ENCODE measurements at places on chromosomes 5 and 9.

DNA sequence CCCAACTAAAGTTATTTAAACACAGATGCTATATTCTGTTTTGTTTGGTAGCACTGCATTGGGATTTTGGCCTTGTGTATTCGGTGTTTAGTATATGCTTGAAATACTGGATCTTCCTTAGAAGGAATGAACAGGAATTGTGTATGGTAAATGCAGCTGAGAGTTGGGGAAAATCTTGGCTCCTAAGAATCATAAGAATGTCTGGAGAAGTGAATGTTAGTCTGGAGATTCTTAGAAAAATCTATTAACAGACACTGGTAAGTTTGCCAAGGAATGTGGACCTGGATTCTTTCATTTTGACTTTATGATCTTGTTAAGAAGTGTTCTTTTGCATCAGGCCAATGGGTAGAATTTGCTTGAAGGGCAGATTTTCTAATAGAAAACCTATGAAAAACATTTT, 38.9 kb downstream of the SNX30 start:
- DNase-seq, result no peak

- DNase-seq, result no peak
These were observed 494.1 kb downstream of the TLE1 start for GRCh38 chr9:81195206-81195605.

- no peak for DNase-seq
These were observed 34.1 kb upstream of the NANS start for GRCh38 chr9:98022447-98022846.

DNA sequence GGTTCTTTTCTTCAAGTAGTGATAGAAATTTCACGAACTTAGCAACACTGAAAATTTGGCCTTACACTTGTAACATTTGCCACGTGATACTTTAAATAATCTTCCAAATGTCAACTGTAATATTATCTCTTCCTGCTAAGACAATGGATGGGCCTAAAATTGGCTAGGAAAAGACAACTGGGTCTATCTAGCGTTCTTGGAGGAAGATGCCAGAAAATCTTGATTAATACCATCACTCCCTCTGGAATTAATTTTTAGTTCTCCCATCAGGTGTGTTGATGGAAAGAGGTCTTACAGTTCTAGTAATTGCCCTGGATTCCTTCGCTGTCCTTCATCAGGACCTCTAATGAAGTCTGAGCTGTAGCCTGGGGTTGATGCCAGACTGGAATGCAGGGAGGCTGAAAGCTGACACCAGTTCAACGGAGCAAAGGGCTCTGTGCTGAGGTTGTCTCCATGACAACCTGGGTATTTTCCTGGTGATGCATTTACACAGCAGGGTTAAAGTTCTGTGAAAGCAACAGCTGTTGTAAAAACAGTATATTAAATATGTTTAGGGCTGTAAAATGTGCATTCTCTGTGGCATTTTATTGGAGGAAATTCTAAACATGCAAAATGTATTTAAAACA, 92.3 kb downstream of the GAS1 start:
- no peak for DNase-seq

DNA sequence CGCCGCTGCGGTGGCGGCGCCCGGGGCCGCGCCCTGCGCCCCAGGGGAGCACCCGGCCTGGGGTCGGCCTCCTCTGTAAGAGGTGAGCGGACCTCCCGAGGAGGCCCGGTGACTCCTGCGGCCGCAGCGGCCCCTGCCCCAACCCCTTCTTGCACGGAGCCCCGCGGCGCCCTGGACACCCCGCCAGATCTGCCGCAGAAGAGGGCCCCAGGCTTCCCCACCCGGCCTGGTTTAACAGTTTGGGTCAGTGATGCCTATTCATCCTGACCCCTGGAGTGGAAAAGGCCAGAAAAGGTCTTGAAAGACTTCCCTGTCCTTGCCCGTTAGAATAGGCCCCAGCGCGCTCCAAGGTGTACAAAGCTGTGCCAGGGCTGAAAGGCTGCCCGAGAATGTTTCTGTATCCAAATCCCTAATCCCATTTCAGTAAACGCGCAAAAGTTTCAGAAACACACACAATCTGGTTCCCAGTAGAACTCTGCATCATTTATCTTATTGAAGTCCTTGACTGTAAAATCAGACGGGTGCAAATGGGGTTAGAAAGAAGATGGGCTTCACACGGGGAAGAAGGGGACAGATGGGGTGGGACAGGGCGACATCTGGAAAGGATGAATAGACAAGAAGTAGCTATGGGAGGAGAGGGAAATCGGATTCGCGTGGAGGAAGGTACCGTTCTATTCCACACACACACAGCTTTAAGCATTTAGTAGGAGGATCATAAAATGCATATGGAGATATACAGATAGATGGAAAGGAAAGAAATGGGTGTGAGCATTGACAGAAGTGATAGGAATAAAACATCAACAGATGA, 1.1 kb upstream of the SSBP2 start:
- DNase-seq, result no peak

DNA sequence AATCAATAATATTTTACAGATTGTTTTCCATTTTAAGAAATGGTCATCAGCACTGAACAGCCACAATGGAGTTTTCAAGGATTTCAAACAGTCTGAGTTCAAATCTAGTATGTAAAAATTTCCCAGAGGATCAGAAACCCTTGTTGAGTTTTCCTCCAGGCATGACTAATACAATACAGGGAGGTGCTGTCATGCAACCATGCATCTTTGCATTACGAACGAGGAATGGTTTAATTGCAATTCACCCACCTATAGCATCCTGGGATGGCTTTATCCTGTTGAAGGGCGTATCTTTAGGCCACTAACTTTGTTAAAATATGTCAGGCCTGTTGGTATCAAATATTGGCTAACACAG, 196.4 kb downstream of the EFNA5 start:
- DNase-seq, result no peak

DNA sequence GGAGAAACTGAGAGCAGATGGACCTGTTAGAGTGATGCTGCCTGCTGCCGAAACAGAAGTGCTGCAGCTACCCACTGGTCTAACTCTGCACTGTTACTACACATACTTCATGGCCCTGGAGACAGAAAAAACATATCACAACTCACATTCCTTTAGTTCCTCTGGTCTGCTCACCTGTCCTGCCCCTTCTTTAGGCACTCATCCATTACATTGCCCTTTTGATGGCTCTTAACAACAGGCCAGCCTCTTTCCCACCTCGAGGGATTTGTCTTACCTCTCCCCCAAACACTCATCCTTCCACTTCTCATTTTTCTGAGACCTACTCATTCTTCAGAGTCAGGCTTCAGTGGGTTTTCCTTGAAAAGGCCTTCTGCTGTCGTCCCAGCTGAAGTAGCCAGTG, 49.2 kb downstream of the KCTD16 start:
- no peak for DNase-seq

DNA sequence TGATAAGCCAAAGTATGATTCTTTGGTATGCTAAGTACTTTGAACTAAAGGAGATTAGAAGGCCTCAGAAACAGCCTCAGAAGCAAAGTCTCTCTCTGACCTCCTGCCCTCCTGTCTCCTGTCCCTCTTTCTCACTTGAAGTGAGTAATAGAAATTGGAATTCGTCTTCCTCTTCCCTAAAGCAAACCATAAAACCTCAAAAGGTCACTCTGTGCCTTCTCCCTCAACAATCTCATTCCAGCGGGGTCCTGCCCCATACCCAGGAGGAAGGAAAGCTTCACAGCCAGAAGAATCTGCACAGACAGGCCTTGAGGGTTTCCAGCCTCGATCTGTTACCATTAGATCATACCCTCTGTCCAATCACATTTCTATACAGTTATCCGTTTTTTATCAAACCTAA, 87.8 kb downstream of the HAPLN1 start:
- no peak for DNase-seq

DNA sequence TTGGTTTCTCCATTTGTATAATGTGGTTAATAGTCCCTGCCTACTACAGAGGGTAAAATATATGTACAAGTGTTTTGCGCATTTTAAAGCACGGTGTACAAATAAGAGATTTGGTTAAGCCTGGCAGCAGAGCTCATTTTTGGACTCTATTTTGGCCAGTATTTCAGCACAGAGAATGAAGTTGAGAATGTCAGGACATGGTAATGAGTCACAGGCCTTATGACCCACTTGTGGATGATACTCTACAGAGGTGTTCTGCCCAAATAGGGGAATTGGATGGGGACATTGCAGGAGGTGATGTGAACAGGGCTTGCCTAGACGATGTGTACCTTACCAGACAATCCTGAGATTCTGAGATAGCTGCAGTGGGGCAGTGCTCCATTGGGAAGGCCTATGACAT, 50.6 kb downstream of the MELK start:
- DNase-seq, result no peak

- DNase-seq, result no peak
These were observed 28.0 kb upstream of the SH3RF2 start for GRCh38 chr5:145908206-145908960.
